NCI-H1930 (cell line): ENCODE measurements at places on chromosomes 2 and 18.
A peak's percentile ranks its signal among the peaks of the same experiment; 100 is the strongest.

DNA sequence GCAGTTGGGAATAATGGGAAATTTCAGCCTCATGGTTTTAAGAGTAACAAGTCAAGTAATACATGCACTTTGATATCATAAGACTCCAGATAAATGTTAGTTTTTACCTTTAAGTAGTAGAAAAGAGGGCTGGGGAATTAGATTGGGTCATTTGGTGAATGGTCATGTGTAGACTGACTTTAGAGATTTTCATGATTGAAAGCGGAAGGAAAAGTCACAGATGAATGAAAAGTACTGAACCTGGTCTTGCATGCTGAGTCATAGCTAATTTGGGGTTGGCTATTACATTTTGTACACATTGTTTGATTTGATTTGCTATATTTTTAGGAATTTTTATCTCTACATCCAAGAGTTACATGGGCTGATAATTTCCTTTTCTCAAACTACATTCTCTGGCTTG lies 539.4 kb upstream of the SPHKAP start:
- no peak for DNase-seq

DNA sequence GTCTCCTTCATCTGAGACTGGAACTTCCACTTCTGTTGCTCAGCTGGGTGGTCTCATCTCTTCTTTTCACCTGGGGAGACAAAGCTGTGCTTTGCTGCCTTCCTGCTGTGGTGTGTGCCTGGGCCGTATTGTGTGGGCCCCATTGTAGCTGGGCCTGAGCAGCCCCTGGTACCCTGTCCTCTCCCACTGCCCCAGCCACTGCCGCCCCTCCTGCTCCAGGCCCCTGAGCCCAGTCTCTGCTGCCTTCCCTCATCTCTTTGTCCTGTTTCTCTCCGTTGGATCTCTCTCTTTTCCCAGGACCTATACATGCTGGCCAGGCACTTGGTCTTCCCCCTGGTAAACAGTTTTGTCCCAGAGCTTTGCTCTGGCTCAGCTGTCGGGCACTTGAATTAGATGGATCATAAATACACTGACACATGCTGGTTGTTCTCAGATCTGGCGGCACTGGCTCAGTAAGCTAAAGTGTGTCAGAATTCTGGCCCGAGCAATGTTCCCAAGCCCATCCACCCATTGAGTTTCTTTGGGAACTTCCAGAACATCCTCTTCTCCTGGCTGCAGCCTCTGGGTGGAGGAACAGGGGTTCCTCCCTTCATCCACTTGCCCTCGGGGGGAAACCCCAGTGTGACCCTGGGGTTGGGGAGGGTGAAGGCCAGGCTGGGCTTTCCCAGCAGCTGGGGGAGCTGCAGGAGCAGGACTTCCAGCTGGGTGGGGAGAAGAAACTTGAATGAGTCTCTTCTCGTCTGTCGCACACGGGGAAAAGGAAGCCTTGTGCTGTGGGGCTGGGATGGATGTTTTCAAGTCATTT lies 99.0 kb downstream of the DGKD start:
- no peak for DNase-seq

GRCh38 chr18:35842536-35842935 lies 129.9 kb upstream of the RMP24 start:
- no peak for DNase-seq

DNA sequence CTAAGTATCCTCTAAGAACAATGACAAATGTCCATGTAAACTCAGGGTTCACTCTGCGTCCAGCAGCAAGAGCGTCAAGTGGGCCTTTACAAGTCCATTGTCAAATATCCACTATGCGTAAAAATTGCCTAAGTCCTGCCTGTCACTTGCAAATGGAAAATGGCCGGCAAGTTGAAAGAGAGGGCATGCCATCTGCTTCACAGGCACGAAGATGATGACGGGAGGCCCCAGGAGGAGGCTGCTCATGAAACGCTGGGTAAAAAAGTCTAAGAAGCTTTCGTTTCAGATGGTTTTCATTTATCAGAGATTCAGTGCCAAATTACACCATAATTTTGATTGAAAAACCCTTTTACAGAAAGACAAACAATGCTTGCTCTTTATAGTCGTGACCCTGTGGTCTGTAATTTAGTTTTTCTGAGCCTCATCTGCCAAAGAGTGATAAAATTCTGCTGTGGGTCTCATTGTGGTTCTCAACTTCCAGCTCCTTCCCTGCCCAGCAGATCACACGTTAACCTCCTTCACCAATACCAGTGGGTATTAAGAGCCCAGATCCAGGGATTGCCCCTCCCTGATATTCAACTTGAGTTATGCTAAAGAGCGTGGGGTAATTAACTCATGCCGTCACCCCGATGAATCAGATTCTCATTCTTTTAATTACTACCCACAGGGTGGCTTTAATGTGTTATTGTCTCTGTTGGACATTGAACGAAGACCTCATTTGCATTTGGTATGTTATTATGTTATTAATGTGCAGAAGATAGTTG lies 160.2 kb upstream of the ALKAL2 start:
- DNase-seq, result no peak

DNA sequence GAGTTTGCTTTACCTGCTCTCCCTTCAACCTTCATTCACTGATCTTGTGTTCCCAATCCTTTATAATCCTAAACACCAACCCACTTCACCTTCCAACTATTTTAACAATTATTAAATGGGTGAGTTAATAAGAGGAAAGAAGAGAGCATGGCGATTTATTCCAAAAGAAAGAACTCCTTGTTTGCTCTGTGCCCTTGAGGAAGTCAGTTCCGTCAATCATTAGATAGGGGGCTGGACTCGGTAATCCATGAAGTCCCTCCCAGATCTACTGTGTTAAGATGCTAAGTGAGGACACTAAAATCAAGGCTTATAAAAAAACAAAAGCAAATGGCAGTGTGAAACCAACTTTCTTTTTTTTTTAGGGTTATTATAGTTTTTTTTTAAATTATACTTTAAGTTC lies 589.9 kb downstream of the XIRP2 start:
- no peak for DNase-seq

- DNase-seq, result no peak
Measured at GRCh38 chr2:215577356-215577755, 141.5 kb upstream of the FN1 start.

DNA sequence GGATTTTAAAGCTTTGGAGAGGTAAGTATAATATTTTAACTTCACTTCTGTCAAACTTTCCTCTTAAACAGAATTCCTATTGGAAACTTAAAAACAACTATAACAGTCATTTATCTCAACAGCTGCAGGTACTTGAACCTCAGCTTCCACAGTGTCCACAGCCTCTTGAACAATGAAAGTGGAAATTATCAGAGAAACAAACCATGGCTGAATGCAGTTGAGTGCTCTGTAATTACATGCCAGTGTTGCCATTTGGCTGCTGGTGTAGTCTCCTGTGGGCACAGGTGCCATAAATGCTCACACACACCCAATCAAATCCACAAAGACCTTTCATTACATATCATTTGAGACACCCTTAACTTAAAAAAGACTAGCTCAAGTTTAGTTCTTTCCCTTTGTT lies 125.1 kb downstream of the CPS1 start:
- peak; percentile 75 for DNase-seq

DNA sequence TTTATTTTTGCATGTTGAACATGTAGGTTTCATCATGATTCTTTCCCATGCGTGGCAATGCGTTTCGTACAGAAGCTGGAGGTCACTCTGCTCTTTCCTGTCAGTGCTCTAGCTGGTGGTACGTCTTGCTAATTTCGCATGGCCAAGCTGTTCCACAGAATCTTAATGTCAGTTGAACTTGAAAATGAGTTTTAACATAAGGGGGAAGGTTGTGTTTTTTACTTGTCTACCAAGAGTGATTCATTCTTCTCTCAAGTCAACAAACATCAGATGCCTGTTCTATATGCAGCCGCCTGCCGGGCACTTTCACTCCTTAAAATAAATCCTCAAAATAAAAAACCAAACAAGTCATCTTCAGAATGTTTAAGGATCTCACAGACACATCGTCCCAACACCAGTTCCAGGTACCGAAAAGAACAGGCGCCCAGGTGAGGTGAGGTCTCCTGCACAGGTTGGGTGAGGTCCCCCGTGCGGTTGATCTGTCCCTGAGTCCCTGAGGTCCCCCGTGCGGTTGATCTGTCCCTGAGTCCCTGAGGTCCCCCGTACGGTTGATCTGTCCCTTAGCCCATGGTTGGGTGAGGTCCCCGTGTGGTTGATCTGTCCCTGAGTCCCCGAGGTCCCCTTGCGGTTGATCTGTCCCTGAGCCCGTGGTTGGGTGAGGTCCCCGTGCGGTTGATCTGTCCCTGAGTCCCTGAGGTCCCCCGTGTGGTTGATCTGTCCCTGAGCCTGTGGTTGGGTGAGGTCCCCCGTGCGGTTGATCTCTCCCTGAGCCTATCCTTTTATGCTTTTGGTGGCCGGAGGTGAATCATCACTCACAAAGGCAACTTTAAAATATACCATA lies 57.0 kb upstream of the KCNG2 start:
- DNase-seq, result no peak

DNA sequence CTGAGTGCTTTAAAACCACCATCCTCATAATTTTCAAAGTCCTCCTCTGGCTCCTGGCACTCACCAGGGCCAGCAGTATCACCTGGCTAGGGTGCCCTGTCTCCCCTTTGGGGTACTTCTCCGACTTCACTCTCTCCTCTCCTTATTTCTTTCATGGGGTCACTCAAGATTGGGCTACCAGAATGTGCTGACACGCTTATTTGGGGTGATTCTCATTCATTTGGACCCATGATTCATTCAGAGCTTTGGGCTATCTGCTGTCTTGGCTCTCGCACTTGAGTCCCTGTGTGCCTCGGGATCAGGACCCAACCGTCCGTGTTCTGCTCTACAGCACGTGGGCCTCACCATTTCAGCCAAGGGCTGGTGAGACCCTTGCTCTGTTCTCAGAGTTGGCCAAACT lies 70.1 kb upstream of the NEDD4L start:
- DNase-seq, result no peak

GRCh38 chr2:28378679-28379584 lies 13.7 kb upstream of the FOSL2 start:
- no peak for DNase-seq

DNA sequence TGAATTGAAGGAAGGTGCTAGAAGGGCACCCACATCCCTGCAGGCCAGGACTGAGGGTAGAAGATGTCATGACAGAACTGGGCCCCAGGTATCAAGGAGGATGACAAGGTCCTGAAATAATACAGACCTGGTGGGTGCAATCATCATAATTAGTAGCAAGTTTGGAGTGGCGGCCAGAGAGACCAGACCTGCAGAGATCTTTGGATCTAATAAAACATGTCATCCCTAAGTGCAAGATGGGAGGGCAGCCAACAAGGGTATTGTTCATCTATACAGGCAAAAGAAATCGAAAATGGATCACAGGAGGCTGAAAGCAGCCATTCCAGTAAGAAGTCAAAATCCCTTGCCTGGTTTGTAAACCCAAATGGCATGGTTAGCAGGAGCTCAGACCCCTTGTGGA lies 111.3 kb upstream of the BOD1L2 start:
- DNase-seq, result no peak

DNA sequence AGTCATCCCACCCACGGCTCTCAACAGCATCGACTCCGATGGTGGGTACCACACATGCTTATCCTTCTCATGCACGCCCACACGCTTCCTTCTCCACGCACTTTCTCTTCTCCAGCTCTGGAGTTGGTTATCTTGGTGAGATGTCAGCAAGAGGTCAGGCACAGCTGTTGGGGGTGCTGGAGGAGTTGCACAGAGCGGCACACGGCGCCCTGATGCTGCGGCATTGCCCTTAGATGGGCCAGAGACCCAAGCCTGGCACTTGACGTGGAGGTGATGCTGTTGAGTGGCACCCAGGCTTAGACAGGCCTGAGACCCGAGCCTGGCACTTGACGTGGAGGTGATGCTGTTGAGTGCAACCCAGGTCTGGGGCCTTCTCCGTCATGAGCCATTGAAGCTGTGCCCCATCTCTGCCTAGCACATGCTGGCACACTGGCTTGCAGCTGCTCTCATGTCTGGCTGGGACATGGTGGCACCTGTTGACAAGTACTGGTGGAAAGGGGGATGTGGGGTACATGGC lies 83.2 kb downstream of the DGKD start:
- DNase-seq, result no peak

DNA sequence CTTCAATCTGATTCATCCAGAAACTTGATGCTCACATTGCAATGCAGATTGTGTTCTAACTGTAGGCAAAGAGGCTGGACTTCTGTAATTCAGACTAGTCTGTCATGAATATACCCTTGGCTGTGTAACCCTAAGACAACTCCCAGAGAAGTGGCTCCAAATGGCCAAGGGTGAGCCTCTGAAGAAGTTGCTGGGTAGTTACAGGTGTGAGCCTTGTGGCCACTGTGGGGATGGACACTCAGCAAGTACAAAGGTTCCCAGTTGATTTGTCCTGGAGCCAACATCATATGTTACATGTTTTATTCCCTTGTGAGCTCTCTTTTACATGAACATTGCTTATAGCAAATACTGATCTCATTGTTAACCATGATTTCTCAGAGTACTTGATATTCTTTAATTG lies 94.8 kb upstream of the KCNJ3 start:
- no peak for DNase-seq

GRCh38 chr2:112690853-112691401 lies 29.9 kb upstream of the NT5DC4 start:
- DNase-seq, result no peak

- DNase-seq, result no peak
Measured at GRCh38 chr2:186909095-186909494, 60.1 kb upstream of the ZSWIM2 start.

- DNase-seq, result no peak
Measured at GRCh38 chr18:44705075-44705675, 24.5 kb downstream of the SETBP1 start.

DNA sequence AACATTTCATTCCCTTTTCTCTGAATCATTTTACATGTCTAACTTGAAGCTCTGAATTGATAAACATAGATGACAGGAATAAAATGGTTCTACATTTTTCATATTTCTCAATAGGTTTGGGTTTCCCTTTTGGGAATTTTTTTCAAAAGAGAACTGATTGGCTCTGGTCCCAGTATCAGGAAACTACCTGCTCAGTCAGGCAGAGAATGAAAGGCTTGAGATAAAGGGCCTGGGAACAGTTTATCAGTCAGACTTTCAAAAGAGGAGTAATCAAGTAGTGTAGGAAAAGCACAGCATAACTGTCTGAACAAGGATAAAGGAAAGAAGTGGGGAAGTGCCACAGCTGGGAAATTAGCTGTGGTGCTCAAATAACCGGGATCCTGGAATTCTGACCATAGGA lies 28.3 kb upstream of the CCL20 start:
- DNase-seq, result no peak

DNA sequence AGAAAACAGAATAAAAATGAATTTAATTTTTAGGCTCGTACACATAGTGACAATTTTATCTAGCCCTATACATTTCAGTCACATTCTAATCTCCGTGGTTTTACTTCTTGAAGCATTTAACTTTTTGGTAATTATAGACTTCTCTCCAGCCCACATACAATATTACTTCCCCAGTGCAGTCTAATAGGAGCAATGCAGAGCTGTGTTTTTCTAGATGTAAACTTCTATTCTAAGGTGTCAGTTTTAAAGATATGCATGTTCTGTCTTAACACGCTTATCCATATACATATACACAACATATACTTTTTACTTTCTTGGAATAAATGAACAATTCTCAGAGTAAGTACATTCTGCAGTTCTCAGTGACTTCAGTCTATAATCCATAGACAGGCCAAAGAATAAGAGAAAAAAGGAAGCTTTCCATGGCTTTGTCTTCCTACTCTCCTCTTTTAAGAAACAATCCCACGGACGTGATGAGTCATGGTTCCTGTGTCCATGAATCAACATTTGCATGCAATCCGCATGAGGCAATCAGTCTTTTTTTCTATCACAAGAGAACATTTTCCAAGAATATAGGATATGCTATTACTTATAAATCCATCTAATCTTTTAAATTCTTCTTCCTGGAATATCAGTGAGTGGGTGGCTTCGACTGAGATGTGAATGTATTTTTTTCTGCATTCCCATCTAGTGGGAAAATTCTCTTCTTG lies 42.8 kb downstream of the CCDC102B start:
- no peak for DNase-seq
